ENCODE measurements at places on chromosomes 13 and 19. TPM values are rescaled to one million over a fixed set of nuclear protein-coding genes. Genes with fewer than 3 reads are reported as not detected.

DNA sequence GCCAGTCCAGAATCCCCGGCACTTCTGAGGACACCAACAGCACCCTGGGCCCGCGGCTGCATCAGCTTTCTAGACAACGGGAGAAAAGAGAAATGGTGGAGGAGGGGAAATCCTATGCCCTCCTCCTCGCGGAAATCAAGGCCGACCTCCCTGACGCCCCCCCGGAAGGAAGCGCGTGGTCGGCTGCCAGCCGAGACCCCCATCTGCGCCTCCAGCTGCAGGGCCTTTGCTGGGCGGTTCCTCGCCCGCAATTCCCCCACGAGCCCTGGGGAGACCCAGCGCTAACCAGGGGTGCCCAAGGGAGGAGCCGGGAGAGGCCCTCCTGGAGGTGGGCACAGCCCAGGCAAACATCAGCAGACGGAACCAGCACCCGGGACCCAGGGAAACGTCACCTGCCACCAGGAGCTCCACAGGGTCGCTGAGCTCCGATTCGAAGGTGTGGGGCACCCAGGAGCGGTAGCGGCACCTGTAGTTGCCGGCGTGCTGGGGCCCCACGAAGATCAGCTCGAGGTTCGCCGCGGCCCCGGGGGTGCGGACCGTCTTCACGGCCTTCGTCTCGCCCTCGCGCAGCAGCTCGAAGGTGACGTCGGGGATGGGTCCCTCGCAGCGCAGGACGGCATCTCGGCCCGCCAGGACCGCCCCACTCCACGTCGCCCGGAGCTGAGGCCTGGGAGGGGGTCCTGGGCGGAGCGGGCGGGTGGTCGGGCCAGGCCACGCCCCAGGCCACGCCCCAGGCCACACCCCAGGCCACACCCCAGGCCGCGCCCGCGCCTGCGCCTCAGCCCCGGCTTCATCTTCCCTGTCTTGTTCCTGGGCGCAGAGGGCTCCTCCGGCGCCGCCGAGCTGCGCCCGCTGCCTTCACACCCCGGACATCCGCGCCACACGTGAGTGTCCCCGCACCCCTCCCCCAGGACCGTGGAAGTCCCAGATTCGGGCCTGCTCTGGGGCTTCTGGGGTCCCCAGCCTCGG, 6.0 kb downstream of the A1BG start:
- DNase-seq: peak; percentile 79

- no peak for DNase-seq
Observed at GRCh38 chr19:49069026-49069425, 3.5 kb downstream of the KCNA7 start.

DNA sequence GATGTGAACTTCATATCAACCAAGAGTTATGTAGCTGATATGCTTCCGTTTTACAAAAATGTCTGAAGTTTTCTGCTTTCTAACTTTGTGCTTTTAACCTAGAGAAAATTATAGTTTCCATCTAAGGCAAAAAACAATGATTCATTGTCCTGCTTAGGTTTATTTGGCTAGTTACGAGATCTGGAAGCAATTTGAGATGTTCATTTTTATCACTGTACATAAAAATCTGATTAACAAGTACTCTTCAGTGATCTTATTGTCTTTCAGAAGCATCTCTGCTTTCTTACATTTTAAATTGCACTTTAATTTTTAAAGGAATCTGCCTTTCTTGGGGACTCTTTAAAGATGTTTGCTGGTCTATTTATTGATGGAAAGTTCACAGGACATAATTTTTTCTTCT, 188.1 kb downstream of the RFC3 start:
- DNase-seq: no peak

GRCh38 chr13:32988608-32989289, 27.5 kb upstream of the KL start:
- no peak for DNase-seq

GRCh38 chr19:14337510-14337909, 43.7 kb upstream of the ADGRE5 start:
- DNase-seq: no peak

DNA sequence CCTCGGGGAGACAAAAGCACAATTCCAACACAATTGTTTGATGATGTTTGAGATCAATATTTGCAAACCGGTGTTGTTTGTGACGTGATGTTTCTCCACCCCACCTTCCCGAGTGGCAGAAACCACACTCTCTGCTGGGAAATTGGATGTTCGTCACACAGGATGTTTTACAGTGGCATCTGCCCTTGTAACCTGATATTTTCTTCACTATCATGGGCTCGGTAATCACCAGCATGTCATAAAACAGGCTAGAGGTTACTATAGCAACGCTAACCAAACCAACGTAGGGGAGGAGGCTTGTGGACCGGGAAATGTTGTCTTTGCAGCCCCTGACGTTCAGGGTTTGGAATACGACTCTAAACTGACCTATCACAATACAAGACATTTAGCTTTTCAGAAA, 454.5 kb downstream of the IRS2 start:
- no peak for DNase-seq

DNA sequence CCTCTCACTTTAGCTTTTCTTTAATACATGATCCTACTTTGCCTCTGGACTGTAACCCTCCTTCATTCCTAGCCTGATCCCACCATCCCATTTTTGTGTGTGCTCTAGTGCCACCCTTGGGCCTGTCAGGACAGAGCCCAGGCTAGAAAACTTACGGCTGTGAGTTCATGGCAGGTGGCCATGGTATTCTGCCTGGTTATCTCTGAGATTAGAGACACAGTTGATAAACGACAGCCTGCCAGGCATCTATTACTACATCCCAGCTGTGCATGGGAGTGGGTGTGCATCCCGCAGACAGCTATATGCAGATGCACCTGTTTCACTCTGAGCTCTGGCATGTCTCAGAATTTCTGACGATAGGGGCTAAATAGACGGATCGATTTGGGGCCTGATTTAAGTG, 110.9 kb downstream of the HS6ST3 start:
- DNase-seq: no peak

DNA sequence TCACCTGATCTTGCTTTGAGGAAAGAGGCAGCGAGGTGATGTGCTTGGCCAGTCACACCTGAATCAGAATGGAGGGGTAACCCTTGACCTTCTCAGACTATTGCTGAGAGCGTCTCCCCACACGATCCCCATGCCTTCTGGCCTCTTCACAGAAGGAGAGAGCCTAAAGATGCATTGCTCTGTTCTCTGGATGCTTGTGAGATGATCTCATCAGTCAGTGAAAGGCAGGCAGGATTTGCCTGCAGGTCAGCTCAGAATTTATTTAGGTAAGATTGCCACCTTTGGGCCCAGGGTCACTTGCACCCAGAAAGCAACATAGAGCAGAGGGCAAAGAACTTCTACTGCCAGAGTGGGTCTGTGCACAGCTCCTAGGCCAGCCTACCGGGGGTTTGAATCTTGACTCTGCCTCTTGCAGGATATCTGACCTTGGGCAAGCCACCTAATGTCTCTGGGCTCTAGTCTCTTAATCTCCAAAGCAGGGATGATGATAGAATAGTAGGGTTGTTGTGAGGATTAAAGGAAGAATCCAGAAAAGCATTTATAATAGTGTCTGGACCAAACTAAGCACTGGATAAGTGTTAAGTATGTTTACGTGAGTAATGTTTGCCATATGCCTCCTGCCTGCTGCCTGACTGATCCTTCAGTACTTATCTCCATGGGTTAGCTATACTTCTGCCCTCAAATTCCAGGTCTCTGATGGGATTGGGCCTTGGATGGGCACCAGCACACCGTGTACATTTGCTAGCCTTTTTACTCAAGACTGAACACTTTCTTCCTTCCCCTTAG, 8.4 kb upstream of the FLT1 start:
- no peak for DNase-seq

- no peak for DNase-seq
Observed at GRCh38 chr19:15393963-15394362, 14.4 kb upstream of the AKAP8 start.

DNA sequence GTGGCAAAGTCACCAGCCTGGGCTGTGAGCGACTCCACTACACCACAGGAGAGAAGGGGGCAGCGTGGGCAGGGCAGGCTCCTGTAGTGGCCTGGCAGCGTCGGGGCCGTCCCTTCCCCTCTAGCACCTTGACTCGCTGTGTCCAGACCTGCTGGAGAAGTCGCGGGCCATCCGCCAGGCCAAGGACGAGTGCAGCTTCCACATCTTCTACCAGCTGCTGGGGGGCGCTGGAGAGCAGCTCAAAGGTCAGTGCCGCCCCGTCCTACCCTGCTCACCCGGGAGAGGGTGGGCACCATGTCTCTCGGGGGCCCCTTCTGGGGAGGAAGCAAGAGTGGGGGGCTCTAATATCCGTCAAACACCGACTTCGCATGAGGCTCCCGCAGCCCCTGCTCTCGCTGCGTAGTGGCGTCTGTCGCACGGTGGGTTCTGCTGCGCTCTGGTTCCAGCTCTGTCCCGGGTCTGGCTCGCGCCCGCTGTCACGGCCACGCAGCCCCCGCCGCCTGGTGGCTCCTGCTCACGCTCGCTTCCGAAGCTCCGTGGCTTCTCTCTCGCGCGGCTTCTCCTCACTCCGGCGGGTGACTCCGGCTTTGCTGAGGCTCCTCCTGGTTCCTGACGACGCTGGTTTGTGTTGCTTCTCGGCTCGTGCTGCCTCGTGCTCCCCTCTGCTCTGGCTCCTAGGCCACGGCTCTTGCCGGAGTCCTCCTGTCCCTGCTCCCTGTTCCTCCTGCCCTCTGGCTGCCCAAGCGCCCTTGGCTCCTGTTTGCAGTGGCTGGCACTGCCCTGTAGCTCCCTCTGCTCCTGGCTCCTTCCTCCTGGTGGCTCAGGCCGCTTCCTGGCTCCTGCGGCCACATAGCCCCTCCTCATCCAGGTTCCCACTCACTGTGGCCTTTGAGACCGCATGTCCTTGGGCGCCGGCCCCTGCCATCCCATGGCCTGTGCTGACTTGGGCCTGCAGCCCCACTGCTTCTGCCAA, 27.2 kb downstream of the MYH14 start:
- DNase-seq: no peak

GRCh38 chr13:66805657-66806056, 424.5 kb downstream of the PCDH9 start:
- DNase-seq: no peak

DNA sequence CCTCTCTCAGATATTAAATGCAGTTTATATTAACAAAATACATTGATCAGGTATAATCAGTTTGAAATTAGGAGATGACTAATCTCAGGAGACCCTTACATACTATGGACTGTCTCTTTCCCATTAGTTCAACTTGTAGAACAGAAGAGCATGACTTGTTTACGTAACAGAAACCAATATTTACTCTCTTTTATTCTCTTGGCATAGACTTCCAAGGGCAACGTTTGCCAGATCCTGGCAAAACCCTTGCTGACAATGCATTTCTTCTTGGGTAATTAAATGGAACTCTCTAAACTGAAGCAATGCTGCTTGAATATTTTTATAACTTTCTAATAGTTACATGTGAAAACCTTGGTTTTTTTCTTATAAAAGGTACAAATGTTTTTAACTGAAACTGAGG, 68.3 kb upstream of the MYO16 start:
- no peak for DNase-seq

DNA sequence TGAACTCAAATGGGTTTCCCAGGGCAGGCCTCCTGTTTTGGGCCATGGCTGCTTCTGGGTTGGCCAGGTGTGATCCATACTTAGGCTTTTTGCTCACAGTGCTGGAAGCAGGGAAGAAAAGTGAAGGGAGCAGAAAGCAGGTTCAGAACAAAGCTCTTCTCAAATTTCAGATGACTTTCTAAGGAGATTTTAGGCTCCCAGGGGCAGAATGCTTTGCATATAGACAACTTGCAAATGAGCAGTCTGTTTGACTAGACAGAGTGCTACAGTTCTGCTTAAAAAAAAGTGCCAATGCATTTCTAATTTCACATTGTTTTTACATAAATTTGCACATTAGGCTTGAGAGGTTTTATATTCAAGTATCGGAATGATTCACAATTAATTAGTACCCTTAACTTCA, 2.6 kb upstream of the SLC10A2 start:
- no peak for DNase-seq

GRCh38 chr19:55485439-55486011, 537 bp downstream of the NAT14 start:
- DNase-seq: no peak

- DNase-seq: no peak
Observed at GRCh38 chr19:49210901-49211451, 53.4 kb downstream of the TRPM4 start.

GRCh38 chr13:105595471-105595870, 940.0 kb downstream of the EFNB2 start:
- DNase-seq: no peak

DNA sequence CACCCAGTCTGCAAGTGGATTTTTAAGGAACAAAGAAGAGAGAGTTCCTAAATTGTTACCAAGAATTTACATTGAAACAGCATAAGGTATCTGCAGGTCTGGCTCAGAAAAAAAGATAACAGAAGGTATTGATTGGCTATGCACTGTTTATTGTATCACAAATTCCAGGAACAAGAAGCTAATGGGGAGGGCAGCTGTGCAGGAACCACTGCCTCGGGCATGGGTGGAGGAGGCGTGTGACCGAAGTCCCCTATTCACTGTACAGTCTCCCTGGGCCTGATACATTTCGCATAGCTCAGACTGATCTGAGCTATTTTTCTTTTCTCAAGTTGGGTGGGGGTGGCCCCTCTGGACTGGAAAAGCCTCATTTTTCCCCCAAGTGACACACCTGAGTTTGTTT, 11.7 kb downstream of the NECTIN2 start:
- no peak for DNase-seq

- peak; percentile 79 for DNase-seq
Observed at GRCh38 chr19:38224014-38224862, at the start of gene DPF1. DPF1 (minus strand) TSS chr19:38224222; CDS start chr19:38224142, 80 bp downstream.

DNA sequence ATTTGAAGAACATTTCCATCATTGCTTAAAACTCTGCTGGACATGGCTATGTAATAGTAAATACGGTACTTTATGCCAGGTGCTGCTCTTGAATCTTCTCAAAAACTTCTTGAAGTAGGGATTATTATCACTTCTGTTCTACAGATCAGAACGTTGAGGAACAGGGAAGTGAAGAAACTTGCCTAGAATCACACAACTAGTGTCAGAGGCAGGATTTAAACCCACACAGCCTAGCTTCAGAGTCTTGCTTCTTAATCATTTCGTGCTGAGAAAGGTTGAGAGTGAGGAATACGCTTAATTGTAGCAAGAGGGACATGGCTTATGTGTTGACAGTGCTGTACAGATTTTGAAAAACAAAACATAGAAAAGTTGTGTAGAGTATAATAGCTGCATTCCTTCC, 13.5 kb downstream of the TM9SF2 start:
- no peak for DNase-seq

EPSTI1 gene
- total RNA-seq: 44.0 TPM

ZNF627 gene
- 28.6 TPM for total RNA-seq

LYL1 gene
- total RNA-seq: 3.4 TPM

FFAR3 gene
- 0.27 TPM for total RNA-seq

NANOS3 gene
- 4.9 TPM for total RNA-seq

CEACAM7 gene
- not detected for total RNA-seq

NCAN gene
- total RNA-seq: 0.02 TPM

POSTN gene
- total RNA-seq: 451 TPM

SOX1 gene
- total RNA-seq: not detected

SLC6A16 gene
- 5.6 TPM for total RNA-seq

C1QTNF9B gene
- not detected for total RNA-seq

ZNF865 gene
- 21.4 TPM for total RNA-seq

TECR gene
- total RNA-seq: 116 TPM
